ENCODE measurements at places on chromosomes 16 and 17.
A peak's percentile ranks its signal among the peaks of the same experiment; 100 is the strongest.

DNA sequence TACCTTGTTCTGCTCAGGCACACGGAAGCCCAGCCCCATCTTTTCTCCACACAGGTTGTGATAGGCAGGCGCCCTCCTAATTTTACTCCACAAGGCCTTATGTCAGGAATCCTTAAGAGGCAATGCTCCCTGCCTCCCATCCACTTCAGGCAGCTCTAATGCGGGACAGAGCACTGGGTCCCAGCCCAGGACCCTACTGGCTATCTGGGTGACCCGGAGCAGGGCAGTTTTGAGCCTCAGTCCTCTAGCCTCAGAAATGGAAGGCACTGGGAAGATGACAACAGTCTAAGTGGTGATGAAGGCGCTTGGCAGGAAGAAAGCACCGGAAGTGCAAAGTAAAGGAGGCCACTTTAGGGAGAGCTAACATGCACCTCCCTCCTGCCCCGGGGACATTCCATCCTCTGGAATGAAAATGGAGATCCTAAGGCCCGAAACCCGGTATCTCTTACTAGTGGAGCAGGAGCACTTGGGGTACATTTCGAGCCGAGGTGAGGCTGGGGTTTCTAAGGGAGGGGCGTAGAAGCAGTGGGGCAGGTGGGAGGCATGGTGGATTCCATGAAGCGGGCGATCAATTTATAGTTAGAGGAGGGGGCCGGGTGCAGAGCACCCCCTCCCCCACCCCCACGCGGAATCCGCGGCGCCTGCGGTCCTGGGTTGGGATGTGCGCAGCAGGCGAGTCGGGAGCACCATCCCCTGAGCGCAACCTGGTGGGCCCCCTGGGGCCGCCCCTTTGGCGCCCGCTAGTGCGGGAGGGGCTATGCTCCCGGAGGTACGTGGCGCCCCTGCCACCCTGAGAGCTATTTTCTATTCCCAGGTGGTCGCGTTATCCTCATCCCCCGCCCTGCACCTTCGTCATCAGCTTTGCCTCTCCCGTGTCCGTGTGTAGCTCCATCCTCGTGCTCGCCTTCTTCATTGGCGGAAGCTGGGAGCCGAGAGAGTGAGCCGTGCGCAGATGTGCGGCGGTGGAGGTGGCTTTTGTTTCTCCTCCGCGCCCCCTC, 4.9 kb downstream of the MT1F start:
- no peak for DNase-seq

DNA sequence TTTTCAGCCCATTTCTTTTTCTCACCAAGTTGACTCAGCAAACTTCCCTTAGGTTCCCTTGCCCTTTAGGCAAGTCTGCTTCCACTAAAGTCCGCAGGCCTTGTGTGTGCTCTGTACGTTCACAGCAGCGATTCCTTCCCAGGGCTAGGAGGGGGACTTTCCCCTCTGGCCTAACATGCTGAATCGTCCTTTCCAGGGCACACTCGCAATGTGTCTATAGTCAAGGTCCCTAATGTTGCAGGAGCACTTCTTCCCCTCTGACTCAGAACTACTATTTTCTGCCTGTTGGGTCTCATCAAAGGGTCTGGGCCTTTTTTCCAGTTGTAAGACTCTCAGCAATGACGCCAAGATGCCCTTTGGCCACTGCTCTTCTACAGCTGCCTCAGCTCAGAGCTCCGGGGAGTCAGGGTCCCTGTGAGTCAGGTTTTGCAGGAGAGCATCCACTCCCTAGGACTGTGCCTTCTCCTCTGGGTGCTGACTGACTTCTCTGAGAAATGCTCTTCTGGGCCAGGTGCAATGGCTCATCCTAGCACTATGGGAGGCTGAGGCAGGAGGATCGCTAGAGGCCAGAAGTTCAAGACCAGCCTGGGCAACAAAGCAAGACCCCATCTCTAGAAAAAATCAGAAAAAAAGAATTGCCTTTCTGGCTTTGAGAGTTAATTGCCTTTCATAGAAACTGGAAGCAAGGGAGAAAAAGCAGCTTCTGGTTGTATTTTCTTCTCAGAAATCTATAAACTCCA, 64.4 kb upstream of the TBX2 start:
- no peak for DNase-seq

GRCh38 chr17:33674685-33675084, 381.6 kb upstream of the ASIC2 start:
- DNase-seq = peak; percentile 4

DNA sequence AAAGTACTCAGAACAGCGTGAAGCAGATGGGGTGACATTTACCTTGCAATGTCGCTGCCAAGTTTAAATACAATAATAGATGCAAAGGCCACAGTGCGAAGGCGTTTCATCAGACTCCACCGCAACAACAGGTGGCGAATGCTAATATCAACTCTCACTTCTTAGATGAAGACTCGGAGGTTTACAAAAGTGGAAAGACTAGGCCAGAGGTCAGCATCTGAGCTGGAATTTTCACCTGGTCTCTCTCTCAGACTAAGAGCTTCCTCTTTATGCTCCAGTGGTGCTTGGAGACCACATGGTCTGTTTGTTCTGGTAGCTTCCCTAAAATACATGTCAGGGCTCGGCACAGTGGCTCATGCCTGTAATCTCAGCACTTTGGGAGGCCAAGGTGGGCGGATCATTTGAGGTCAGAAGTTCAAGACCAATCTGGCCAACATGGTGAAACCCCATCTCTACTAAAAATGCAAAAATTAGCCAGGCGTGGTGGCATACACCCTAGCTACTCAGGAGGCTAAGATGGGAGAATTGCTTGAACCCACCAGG, 169.1 kb downstream of the XYLT1 start:
- no peak for DNase-seq

- DNase-seq = no peak
Measured at GRCh38 chr16:920717-921116, 50.1 kb downstream of the LMF1 start.

DNA sequence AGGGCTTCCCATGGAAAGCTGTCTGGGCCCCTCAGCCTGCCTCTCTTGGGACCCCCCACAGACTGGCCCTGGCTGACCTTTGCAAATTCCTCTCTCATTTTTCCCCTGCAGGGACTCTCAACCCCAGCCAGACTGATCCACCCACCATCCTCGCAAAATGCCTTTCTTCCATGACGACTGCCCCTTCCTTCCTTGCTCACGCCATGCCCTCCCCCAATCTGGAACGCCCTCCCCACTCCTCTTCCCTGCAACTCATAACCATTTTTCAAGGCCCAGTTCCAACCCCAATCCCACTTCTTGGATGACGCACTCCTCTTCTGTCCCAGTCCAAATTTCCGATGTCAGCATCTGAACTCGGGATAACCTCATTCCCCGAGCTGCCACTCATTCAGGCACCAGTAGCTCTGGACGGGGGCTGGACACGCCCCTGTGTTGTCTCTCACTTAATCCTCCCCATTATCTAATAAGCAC, 1.3 kb upstream of the DNAI2 start:
- DNase-seq = no peak

GRCh38 chr17:58267347-58268324, 13.1 kb downstream of the MPO start:
- DNase-seq = no peak

DNA sequence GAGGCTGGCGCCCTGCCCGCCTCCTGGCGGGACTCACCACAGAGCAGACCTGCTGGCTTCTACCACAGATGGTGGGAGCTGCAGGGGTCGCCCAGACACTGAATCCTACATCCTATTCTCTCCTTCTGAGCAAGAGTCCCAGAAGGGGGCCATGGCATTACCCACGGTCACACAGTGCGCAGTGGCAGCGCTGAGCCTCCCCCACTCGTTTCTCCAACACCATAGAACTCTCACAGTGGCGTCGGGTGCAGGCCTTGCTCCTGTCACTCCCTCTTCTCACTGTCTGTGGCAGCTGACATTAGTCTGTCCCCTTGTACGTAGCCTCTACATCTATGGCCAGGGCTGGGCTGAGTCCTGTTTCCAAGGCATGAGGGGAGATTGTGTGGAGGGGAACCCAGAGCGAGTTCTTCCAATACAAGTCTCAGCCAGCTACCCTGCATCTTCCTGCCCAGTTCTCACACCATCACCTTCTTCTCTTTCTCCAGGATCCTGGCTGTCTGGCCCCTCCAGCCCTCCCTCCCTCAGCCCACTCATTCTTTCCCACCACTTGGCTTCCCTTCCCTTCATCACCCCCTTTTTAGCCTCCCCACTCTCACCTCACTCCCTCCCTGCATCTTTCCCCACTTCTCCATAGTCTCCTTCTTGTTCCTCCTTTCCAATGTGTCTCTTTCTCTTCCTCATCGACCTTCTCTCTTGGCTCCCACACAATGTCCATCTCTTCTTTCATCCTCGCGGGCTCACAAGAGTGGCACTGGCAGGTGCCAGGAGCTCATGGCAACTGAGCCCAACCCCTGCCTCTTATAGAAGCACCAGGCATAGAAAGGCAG, 5.9 kb downstream of the UBTF start:
- no peak for DNase-seq

GRCh38 chr17:17691468-17692263, 10.4 kb downstream of the RAI1 start:
- DNase-seq = no peak

- no peak for DNase-seq
Measured at GRCh38 chr16:9124908-9125584, 33.6 kb downstream of the HAPSTR1 start.

DNA sequence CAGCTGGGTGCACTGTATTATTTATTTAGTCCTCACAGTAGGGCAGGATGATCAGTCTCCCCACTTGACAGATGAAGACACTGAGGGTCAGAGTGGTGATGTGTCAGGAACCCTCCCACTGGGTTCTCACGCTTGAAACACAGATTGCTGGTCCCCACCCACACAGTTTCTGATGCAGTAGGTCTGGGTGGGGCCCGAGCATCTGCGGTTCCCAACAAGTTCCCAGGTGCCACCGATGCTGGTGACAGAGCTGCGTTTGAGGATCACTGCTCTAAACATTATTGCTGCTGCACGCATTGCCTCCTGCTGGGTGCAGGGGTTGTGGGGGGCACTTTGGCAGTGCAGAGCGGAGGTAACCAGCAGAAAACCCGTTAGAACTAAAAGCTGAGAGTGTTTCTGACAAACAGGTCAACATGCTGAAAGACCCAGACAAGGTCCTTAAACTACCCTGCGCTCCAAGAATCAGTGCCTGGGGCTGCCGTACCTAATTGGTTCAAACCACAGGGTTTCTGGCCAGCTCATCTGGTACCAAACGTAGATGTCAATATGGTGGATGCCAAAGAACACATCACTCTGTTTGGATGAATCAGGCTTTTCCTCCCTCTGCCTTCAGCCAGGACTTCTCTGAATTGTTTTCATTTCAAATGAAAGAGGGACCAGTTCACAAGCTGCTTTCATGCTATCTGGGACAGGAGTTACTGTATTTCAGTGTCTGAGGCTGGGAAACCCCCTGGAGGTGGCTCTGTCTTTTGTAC, 76.0 kb downstream of the ABCC1 start:
- no peak for DNase-seq

GRCh38 chr16:31204871-31205666, 2.5 kb upstream of the PYCARD start:
- DNase-seq = no peak

DNA sequence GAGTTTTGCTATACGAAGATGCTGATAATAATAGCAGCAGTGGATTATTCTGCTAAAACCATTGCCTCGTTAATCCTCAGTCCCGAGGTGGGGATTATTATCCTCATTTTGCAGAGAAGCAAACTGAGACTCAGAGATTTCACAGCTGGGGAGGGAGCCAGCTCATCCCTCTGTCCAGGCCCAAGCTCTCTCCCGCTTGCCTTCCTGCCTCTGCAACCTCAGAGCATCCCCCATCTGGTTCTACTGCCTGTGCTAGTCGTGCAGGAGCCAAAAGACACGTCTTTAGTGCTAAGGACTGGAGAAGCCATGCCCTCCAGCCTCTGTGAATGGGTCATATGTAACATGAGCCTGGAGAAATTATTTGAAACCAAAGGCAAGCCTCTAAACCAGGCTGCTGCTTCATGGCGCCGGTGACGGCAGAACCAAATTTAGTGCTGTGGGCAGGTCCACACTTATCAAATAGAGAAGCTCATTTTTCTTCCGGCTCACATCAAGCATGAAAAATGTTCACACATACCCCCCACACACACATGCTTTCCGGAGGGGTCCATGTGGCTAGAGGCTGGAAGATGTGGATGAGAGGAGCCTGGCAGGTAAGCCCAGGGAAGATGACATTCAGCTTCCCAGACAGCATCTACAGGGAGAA, 13.5 kb downstream of the MAPT start:
- no peak for DNase-seq

DNA sequence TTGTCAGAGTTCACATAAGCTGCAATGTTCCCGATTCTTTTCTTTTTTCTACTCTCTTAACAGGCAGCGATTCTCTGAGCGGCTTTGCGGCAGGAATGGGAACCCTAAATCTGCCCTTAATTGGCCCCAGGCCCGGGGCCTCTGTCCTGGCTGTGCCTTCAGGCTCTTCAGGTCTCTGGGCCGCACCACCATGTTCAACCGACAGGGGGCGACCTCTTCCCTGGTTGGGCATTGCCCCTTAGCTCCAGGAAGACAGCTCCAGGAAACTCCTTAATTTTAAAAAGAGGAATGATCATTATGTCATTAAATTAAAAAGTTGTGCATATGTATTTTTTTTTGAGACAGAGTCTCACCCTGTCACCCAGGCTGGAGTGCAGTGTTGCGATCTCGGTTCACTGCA, 20.3 kb downstream of the CACNG5 start:
- no peak for DNase-seq

DNA sequence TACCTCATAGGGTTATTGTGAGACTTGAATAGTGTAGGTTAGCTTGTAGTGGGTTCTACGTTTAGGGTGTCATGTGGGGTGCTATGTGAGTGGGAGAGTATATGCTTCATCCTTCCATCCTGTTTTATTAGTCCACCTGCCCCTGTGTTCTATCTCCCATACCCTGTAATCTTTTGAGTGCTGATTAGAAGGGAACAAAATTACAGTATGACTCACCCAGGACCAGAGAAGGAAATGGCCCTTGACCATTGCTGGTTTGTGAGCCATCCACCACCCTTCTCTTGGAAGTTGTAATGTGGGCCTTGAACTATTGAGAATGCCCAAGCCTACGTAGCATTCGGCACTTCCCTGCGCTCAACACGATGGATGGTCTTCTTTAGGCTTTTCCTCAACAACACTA, 17.1 kb downstream of the SAP30BP start:
- no peak for DNase-seq

DNA sequence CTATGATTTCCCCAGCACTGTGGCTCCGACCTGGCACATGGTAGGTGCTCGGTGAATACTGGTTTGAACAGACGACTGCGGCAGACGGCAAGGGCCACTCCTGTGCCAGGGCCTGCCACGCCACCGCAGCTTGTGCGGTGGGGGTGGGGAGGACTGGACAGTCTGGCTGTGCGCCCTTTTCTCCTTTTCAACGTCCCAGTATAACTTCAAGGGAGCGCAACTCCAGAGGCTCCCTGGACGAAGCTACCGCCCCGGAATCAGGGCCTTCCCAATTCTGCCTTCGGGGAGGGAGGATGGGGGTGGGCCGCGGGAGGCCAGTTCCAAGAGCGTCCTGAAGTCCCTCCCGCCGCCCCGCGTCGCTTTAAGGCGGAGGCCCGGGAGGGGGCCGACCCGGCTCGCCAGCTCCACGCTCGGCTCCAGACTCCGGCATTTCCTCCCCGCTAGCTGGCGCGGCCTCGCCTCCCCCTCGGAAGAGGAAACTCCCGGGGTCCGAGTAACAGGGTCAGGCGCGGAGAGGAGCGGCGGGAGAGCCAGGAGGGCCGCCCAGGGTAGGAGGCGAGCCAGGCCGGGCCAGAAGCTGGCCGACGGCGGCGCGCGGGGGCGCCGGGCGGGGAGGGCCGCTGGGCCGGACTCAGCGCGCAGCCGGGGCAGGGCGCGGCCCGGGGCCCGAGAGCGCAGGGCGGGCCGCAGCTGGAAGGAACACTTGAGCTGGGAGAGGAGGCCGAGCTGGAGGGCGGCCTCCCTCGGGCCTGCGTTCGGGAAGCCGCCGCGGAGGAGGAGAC, at the start of gene ITPRIPL2:
Gene ITPRIPL2, plus strand, starts transcription at position 388 of the 782 bp plus-strand sequence. CDS start 498 bp downstream, outside the sequence.
- DNase-seq = no peak

All from stimulated activated CD8-positive, alpha-beta memory T cell treated with anti-CD3 and anti-CD28 coated beads, Interleukin-4, amount 100 ng/mL, for 1 hour (primary cell).